ENCODE measurements at places on chromosomes 11 and 22.

GRCh38 chr22:39462443-39463221 lies 5.8 kb downstream of the MGAT3 start:
- no peak for DNase-seq

- DNase-seq, result no peak
Observed at GRCh38 chr11:47923667-47924066, 56.7 kb upstream of the PTPRJ start.

DNA sequence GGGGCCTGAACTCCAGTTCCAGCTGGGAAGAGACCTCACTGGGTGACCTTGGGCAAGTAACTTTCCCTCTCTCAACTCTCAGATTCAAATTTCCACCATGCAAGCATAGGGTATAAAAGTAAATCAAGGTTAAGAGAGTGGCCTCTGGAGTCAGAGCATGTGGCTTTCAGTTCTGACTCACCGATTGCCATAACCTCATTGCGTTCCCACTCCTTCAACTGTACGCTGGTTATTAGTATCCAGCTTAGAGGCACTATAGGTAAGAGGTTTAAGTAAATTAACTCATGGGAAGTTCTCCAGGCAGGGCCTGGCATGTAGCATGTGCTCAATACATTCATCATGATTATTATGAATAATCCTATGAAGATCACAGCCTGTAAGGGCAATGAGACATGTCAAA lies 88.3 kb downstream of the FBXO7 start:
- no peak for DNase-seq

- DNase-seq, result no peak
Observed at GRCh38 chr11:99568808-99569207, 548.1 kb downstream of the CNTN5 start.

- DNase-seq, result no peak
Observed at GRCh38 chr11:69470793-69471728, 10.4 kb upstream of the LINC01488 start.

DNA sequence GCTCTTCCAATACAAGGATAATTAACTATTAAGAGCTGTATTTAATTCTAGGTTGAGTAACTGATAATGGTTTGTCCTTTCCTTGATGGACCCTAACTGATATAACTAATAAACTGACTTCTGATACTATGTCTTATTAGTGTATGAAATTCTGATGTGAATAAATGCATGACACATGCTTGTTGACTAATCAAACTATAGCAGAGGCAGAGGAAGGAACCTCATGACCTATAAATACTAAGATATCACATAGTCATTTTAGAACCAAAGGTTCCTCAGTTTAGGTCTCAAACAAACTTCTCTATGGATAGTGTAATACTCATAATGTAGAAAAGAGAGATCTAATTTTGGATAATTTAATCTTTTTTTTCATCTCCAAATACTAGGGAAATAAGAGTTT lies 4.8 kb upstream of the HBD start:
- DNase-seq, result no peak

GRCh38 chr11:128297091-128297651 lies 290.2 kb downstream of the ETS1 start:
- DNase-seq, result peak; percentile 77

GRCh38 chr11:1508491-1508891 lies 21.9 kb upstream of the MOB2 start:
- DNase-seq, result no peak

DNA sequence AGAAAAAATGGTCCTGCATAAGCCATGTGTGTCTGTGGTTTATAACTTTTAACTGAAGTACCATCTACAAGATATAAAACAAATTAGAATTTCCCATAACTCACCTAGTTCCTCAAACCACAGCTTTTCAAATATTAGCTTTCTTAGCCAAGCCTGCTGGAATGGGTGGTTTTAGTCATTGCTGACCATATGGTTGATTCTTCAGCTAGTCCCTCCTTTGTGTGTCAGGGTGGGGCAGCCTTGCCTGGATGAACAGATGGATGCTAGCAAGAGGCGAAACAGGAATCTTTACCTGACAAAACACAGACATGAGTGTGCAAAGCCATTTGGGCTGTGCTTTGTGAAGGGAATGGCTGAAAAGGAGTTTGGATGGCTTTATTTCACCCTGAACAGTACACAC lies 6.9 kb upstream of the B3GNT6 start:
- DNase-seq, result no peak

DNA sequence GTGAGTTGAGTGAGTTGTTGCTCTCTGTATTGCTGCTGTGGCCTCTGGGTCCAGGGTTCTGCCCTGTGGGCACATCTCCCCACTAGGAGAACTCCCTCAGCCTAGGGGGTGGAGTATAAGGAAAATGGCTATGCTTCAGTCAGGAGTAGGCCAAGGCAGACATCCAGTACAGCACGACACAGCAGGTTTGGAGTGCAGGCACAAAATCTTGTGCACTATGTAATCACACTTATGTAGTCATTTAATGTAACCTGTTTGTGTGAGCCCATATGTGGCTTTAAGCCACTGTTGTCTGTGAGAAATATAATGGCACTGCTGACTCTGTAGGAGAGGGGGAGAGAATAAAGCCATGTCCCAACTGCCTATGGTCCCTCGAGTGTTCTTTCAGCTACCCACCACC lies 90.1 kb downstream of the CCDC83 start:
- DNase-seq, result no peak

DNA sequence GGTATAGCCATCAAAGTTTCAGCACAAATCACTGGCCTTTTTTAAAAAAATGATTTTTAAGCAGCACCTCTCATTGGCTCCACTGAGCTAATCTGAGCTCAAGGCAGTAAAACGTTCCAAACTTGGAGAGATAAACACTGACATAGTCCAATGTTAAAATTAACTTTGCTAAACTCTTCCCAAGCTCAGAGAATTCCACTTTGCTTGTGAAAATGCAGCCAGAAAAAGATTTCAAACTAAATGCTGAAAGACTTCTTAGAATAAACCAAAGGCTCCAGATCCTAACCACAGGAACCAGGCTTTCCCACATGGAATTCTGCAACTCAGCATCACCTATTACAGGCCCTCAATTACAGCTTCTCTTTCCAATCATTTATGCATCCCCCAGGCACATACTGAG lies 84.7 kb upstream of the GDPD4 start:
- no peak for DNase-seq

- DNase-seq, result no peak
Observed at GRCh38 chr22:46062232-46062615, 85.3 kb upstream of the WNT7B start.

GRCh38 chr11:126660761-126661425 lies 305.4 kb downstream of the ST3GAL4 start:
- no peak for DNase-seq

- no peak for DNase-seq
Observed at GRCh38 chr22:19240813-19241592, 50.5 kb downstream of the CLTCL1 start.

DNA sequence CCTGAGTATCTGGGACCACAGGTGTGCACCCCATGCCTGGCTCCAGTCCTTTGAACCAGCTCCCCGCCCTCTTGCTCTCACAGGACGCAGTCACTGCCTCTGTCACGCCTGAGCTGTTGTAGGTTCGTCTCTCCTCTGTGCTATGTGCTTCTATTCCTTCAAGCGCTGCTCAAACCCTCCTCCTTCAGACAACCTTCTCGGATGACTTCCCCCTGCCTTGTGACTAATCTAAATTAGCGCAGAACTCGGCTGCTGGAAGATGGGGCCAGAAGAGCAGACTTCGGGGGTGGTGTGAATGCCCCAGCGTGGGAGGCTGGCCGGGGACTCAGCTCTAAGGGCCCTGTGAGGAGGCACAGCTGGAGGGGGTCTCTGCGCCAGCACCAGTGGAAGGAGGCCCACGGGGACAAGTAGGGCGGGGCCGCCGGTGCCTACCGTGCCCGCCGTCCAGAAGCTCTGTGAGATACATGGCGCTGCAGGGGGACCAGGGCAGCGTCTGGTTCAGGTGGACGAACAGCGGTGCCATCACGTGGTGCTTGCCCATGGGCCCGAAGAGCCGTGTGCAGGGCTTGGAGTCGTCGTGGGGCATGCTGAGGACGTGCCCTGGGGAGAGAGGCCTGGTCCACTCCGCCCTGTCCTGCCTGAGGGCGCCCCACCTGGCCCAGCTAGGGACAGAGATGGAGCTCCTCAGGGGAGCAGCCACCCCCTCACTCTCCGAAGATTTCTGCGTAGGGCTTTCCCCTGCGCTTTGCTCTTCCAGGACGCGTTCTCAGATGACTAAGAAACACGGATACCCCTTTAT lies 12.5 kb downstream of the ADAMTS8 start:
- no peak for DNase-seq

DNA sequence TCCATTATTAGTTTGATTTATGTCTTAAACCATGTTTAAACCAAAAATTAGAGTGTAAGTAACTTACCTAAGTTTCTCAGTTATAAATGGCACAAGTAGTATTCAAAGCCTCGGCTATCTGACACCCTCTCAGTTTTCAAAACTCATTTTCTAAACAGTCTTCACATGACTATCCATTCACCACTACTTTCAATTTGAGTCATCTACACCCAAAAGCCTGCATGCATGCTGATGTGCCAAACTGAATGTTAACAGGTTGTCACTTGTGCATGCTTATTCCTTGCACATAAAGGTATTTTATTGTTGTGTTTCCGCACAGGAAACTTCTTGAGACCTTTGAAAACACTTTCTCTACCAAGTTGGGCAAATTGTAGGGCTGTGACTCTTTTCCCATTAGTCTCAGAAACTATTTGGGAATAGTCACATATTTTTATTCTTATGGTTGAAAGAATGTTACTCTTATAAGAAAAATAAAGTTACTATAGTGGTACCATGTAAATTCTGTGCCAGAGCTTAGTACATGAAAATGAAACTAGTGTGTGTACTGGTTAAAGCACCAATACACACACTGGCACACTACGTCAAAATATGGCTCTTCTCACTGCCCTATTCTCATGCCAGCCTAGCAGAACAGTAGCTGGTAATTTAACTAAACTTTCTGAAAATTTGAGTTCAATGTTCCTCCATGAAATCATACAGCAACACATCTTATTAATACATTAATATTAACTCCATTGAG lies 2.2 kb upstream of the OR51E2 start:
- no peak for DNase-seq

DNA sequence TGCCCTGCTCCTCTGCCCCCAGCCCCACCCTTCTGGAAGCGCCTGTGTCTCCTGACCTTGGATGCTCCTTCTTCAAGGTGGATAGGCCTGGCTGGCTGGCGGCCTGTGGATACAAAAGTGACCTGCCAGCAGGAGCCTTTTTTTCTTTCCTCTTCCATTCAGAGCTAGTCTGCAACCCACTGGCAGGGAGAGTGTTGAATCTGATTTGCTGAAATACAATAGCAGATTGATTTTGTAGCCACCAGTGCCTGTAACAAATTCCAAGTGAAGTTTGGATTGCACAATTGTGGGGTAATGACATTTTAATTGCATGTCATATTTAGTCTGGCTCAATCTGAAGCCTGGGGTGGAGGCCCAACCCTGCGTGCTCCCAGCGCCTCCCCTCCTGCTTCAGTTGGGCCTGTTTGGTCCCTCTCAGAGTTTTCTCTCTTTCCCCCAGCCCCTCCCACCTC lies 97.2 kb downstream of the GRIK4 start:
- DNase-seq, result peak; percentile 54

GRCh38 chr22:25563761-25564319 lies 635 bp upstream of the GRK3 start:
- DNase-seq, result no peak

DNA sequence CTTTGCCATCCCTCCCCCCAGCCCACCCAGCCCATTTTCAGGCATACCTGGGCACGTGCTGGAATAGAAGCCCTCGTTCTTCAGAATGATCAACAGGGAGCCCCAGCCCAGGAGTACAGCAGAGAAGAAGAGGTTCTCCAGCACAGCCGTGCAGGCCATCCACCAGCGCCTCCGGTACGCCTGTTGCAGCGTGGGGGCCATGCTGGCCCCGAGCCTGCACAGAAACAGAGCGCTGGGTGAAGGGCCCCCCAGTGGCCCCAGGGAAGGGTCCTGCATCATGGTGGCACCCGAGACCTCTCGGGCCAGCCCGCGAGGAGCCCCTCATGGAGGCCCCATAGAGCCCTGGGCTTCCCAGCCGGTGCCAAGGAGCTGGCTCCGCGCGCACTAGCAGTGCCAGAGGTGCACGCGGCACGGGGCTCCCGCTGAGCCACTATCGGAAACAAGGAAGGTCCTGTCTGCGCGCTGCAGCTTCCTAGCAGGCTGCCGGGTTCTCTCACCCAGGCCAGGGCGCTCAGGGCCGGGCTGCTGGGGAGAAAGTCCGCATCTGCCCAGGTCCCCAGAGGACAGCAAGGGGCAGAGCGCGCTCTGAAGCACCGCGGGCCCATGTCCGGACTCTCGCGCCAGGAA lies 1.5 kb downstream of the SLC43A1 start:
- peak; percentile 22 for DNase-seq

GRCh38 chr22:37701141-37701786 lies 4.4 kb downstream of the TRIOBP start:
- DNase-seq, result no peak

- peak; percentile 27 for DNase-seq
Observed at GRCh38 chr22:35921777-35922176, 106.8 kb downstream of the RBFOX2 start.

DNA sequence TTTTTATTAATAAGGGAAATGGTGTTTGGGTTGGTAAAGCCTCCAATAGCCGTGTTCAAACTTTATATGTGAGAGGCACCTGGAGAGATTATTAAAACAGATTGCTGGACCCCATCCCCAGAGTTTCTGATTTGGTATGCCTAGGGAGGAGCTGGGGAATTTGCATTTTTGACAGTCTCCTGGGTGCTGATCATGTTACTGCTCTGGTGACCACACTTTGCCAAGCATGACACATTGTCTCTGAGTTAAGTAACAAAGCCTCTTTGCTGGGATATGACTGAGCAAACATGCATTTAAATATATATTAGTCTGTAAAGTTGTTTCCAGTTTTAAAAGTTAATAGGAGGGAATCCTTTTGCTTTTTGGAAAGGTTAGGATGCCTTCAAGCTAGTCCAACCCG lies 140.4 kb downstream of the NAV2 start:
- DNase-seq, result no peak

DNA sequence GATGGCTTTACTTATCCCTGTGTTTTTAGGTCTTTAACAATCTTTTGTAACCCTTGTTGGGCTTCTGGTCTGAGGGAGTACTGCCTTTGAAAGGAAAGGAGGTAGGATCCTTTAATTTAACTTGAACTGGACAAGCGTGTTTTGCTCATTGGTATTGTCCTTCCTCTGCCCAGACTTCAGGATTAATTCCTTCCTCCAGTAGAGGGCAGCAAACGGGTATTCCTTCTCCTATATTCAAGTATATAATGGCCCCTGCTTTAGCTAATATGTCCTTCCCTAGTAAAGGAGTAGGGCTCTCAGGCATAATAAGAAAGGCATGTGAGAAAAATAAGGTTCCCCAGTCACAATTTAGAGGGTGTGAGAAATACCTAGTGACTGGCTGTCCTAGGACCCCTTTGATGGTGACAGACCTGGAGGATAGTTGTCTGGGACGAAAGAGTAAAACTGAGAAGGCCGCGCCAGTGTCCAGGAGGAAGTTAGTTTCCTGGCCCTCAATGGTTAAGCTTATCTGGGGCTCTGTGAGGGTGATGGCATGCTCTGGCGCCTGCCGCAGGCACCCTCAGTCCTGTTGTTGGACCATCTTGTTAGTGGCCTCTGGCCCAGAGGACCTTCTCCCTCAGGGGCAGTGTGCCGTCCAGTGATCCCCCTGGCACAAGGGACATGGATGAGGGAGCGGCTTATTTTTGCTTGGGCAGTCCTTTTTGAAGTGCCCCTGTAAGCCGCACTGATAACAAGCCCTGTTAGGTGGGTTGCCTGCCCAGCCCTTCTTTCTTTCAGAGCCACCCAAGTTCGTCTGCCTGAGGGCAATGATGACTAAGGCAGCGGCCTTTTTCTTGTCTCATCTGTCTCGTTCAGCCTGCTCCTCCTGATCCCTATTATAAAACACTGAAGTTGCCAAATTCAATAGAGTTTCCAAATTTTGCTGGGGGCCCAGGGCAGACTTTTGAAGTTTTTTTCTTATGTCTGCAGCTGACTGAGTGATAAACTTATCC lies 51.8 kb downstream of the C11orf71 start:
- peak; percentile 51 for DNase-seq

Data from NCI-H1105 treated with DMSO at 0.1 percent for 48 hours (cell line).